ENCODE measurements at places on chromosomes 13 and 19.

- DNase-seq, result no peak
These were observed 33.1 kb downstream of the RGCC start for GRCh38 chr13:41490371-41491015.

GRCh38 chr19:1147934-1148549 lies 26.0 kb downstream of the SBNO2 start:
- no peak for DNase-seq

DNA sequence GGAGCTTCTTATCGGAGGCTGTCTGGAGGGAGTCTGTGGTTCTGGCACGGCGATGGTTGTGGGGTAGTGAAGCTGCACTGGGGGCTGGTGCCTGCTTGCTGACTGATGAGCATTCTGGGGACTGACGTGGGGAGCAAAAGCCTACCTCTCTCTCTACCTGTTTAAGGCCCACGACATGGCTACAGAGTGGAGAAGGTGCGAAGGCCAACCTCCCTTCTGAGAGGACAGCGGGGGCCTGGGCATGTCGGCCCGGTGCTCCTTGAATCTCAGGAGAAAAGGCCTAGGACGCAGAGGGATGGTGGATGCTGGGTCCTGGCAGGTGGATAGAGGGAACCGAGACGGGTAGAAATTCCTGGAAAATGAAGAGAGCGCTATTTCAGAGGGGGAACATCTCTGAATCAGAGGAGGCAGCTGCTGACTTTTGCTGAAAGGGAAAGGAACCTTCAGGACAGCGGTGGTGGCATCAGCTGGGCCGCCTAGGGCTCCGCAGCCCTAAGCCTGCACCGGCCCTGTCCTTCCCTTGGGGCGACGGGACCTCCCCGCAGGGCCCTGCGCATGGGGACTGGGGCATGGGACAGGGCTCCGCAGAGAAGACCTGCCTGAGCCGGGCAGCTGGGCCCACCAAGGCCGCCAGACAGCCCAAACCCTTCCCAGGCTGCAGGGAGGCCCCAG lies 35.0 kb upstream of the MEDAG start:
- DNase-seq, result no peak

- no peak for DNase-seq
These were observed 1555.5 kb downstream of the UQCRFS1 start for GRCh38 chr19:27657271-27658051.

GRCh38 chr19:14021474-14021873 lies 6.5 kb upstream of the RLN3 start:
- DNase-seq, result no peak

- DNase-seq, result no peak
These were observed 211.2 kb upstream of the RXFP2 start for GRCh38 chr13:31528176-31528575.
